ENCODE measurements at places on chromosomes 4 and X.

DNA sequence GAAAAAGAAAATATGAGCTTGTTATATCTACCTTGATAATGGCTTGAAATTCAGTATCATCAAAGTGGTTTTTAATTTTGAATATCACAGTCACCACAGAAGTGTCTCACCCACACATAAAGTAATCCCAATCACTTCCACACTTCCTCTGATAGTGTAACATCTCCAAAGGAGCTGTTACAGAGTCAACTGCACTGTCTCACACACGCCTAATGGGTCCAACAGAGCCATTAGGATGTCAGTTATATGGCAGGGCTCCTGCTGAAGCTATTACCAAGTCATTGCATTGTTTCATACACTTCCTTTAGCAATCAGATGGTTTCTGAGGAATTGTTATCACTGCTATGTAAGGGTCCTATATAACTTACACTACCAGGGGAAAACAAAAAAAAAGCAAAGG lies 432.1 kb upstream of the TEX13C start:
- no peak for DNase-seq

DNA sequence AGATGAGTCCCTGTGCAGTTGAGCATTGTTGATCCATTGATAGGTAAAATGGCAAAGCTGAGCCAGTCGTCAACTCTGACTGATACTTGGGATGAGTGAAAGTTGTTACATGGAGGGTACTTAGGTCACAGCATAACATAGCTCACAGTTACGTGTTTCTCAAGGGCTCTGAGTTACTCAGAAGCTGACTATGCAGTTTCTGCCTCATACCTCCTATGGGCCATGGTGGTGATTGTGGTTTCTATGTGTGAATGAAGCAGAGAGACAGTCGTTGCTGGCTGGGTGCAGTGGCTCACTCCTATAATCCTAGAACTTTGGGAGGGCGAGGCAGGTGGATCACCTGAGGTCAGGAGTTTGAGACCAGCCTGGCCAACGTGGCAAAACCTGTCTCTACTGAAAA lies 30.8 kb downstream of the FRMPD3 start:
- no peak for DNase-seq

- DNase-seq: no peak
Measured at GRCh38 chr4:76035141-76035540, 729 bp downstream of the CXCL11 start.

GRCh38 chrX:44873415-44874276 lies 658 bp downstream of the KDM6A start:
- DNase-seq: peak; percentile 39

GRCh38 chrX:54961750-54962149 lies 32.2 kb downstream of the PFKFB1 start:
- DNase-seq: no peak

GRCh38 chrX:133475521-133475920 lies 60.2 kb upstream of the GPC4 start:
- no peak for DNase-seq
